ENCODE measurements at places on chromosomes 16 and 17.
A peak's percentile ranks its signal among the peaks of the same experiment; 100 is the strongest.

GRCh38 chr17:77331301-77331864 lies 190.6 kb downstream of the SEC14L1 start:
- peak; percentile 64 for DNase-seq

DNA sequence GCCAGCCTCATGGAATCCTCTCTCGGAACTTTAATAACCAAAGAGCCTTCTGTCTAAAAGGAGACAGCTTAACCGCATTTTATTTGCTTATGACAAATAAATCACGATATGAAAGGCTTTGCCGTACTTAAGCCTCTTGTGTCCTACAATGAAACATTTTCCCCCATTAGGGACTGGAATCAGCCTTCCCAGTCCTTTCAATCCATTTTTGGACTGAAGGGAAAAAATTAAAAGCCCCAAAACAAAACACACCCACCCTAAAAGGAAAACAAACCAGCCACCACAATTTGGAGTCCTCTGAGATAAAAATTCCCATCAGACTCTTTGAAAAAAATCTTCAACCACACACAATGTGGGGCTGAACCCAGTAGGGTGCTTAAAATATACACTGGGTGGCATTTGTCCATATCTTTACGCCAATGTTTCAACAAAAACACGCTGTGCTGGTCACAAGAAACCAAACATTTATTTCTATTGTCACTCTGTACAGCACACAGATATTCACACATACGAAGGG lies 3.0 kb downstream of the HOXB4 start:
- no peak for DNase-seq

DNA sequence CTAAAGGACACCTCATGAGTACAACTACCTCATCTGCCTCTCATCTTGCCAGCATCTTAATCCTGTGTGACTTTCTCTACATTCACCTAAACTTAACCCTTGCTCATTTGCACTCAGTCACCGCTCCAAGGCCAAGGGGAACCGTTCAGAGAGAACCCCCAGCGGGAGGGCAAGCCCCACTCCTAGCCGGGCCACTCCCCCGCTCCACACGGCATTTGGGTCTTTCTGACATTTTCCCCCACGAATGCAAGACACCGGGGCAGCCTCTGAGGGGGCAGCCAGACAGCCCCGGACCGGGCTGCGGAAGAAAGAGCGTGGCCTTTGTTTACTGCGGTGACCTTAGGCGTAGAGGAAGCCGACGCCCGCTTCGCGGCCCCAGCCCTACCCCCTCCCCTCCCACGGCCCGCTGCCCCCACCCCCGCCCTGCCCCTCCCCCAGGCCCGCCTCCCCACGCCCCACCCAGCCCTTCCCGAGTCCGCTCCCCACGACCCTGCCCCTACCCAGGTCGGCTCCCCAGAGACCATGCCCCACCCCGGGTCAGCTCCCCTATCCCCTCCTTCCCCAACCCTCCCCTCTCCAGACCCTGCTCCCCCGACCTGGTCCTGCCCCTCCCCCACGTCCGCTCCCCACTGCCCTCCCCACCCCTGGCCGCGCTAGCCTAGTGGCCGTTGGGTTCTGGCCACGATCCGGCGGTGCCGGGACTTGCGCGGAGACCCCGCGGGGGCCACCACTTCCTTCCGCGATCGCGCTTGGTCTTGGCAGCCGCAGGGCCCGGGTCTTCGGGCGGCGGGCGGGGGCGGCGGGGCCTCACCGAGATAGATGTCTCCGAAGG lies 789 bp downstream of the CSNK1D start:
- DNase-seq = no peak

GRCh38 chr16:12763517-12763916 lies 40.2 kb downstream of the CPPED1 start:
- DNase-seq = no peak

DNA sequence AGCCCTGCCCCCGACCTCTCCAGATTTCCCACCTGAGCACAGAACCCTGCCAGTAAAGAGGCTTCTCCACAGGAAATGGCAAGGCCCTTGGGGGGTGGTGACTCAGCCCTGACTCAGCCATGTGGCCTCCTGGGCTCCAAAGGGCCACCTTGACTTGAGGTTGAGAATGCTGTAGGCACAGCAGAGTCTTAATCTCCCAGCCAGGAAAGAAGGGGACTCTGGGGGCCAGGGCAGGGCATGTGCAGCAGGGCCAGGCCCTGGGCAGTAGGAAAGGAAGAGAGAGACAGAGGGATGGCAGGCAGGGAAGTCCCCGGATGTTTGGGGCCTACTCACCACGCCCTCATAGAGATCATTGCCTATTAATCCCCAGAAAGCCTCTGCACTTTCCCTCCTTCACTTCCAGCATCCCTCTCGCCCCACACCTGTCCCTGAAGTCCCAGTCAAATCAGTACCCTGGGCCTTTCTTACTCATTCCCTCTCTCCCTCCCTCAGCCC lies 4.8 kb upstream of the ITGA3 start:
- no peak for DNase-seq

GRCh38 chr17:16122697-16123434 lies 92.5 kb downstream of the NCOR1 start:
- DNase-seq = no peak

DNA sequence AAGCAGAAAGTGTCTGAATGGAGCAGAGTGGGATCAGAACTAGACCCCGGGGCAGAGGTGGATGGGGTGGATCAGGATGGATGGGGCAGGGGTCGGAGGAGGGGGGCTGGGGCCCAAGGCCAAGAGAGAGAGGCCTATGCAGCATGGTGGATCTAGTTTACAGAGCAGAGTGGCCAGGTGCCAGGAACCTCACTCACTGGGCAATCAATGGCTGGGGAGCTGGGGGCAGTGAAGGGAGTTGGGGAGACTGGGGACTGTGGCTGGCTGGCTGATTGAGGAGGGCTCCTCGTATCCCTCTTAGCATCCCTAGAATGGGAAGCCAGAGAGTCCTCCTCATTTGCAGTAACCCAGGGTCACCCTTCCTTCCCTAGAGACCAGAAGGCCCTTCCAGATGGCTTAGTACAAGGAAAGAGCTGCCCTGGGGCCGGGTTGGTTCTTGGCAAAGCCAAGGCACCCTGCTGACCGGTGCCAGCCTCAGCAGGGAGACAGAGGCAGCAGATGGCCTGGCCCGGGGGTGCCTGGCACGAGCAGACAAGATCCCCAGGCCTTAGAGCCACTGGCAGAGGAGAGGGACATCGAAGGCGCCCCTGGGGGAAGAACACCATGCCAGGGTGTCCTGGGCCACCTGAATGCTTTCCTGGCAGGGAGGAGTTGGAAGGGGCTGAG lies 36.8 kb downstream of the SRCIN1 start:
- DNase-seq = peak; percentile 47

DNA sequence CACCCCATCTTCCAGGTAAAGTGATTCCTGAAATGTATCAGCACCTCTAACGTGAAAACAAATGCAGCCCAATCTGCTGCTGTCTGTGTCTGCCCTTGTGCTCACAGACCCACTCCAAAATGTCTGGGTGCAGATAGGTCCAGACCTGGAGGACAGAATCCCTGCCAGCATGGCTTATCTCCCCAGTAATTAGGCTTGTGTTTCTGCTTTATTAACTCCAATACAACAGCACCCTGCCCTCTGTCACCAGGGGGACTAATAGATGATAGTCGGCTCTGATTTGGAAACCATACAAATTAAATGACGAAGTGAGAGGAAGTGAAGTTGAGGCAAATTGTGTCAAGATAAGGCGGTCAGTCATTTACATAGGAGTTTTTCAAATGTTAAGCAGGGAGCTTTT lies 608.3 kb upstream of the SALL1 start:
- no peak for DNase-seq

- DNase-seq = no peak
Measured at GRCh38 chr16:29875206-29875605, 12.2 kb upstream of the CDIPT start.

DNA sequence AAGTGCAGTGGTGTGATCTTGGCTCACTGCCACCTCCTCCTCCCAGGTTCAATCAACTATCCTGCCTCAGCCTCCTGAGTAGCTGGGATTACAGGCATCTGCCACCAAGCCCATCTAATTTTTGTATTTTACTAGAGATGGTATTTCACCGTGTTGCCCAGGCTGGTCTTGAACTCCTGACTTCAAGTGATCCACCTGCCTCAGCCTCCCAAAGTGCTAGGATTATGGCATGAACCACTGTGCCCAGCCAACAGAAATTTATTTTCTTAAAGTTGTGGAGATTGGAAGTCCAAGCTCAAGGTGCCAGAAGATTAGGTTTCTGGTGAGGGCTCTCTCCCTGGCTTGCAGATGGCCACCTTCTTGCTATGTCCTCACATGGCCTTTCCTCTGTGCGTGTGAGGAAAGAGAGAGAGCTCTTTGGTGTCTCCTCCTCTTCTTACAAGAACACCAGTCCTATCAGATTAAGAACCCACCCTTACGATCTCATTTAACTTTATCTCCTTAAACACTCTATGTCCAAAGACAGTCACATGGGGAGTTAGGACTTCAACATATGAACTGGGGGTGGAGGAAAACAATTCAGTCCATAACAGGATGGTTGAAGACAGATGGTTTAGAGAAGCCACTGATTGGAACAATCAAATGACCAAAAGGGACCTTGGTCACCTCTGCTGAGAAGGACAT lies 31.8 kb downstream of the C16orf82 start:
- DNase-seq = no peak

GRCh38 chr17:78567991-78568390 lies 9.2 kb downstream of the DNAH17 start:
- no peak for DNase-seq

- DNase-seq = no peak
Measured at GRCh38 chr17:69326377-69327059, 415 bp downstream of the ABCA5 start.

DNA sequence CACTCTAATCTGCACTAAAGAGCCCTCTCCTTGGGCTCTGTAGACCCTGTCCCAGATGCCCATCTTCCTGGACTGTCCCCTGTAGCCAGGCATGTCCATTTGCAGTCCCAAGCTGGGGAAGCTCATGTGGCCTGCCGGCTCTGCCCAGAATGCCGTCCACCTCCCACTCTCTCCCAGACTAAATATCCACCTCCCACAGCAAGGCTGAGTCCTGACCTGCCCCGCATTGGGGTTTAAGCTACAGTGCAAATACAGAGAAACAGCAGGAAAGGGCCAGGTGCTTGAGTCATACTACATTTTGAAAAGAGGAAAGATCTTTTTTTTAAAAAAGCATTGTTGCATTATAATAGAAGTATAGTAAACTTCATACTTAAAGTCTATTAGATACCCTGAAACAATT lies 3.0 kb downstream of the ST6GALNAC2 start:
- DNase-seq = no peak

GRCh38 chr17:289409-289808 lies 63.2 kb downstream of the RPH3AL start:
- DNase-seq = no peak

GRCh38 chr17:72534265-72534664 lies 413.4 kb downstream of the SOX9 start:
- DNase-seq = no peak

GRCh38 chr16:66842765-66843164 lies 1.4 kb upstream of the CA7 start:
- no peak for DNase-seq

DNA sequence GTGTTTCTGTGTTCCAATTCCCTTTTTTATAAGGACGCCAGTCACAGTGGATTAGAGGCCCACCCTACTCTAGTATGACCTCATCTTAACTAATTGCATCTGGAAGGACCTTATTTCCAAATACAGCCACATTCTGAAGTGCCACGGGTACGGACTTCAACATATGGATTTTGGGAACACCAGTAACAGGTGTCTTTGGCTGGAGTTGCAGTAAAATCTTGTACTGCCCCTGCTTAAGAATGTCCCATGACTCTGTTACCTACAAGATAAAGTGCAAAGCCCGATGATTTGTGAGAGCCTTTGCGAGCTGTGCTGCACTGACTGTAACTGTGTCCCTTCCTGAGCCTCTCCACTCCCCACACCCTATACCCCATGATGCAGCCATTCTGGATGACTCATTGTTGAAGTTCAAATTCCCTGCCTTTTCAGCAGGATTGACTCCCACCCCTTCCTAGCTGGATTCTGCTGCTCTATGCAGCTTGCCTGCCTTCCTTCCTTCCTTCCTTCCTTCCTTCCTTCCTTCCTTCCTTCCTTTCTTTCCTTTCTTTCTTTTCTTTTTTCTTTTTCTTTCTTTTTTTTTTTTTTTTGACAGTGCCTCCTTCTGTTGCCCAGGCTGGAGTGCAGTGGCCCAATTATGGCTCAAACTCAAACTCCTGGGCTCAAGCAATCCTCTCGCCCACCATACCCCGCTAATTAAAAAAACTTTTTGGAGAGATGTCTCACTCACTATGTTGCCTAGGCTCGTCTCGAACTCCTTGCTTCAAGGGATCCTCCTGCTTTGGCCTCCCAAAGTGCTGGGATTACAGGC lies 2.1 kb downstream of the HCRT start:
- no peak for DNase-seq

DNA sequence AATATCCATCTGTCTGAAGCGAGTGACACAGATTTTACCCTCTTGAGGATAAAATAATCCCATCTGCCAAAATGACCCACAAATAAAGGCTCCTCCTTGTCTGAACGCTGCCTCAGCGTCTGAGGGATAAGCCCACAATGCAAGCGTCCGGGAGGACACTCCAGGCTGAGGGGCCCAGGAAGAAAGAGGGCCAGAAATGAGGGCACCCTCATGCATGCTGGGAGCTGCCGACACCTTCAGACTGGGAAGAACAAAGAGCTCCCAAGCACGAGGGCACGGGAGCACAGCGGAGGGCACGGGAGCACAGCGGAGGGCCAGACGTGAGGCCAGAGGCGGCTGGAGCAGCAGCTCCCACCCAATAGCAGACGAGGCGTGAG lies 126.9 kb downstream of the ZNF778 start:
- no peak for DNase-seq

DNA sequence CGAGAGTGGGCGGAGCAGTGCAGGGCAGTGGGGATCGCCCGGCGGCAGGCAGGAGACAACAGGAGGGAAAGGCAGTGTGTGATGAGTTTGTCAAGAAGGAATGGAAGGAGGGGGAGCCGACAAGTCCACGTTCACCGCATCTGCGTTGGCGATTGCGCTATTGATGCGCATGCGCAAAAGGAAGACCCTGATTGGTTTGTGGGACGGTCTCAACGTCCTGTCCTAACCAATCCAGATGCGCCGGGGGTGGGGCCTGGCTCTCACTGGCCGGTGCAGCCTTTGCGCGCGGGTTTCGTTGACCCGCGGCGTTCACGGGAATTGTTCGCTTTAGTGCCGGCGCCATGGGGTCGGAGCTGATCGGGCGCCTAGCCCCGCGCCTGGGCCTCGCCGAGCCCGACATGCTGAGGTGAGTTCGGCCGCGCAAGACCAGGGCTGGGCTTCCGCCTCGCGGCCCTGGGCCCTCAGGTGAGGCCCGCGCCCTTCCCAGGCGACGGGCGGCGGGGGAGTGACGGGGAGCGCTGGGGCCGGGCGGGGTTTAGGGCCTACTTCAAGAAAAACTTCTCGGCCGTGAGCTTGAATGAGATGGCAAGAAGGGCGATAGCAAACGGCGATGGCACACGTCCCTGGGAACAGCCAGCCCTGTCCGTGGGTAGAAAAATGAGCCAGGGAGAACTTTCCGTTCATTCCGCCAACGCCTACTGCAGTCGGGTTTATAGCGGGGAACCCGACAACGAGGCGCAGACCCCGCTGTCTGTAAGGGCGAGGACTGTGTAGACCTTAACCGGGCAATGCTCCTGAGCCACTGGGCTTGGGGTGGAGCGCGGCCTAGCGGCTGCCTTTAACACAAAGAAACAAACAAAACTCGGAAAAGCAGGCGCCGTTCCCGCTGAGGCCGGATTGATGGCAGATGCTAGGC lies at the start of gene ORC6:
Gene ORC6 (plus strand): TSS at position 295 of the 916 bp plus-strand sequence. CDS start 47 bp downstream, at position 342.
- DNase-seq = peak; percentile 97
